ENCODE measurements at places on chromosomes 16 and 17. TPM values are rescaled to one million over a fixed set of nuclear protein-coding genes. Genes with fewer than 3 reads are reported as not detected.
A peak's percentile ranks its signal among the peaks of the same experiment; 100 is the strongest.

Gene DNAH17
- not detected for total RNA-seq

Gene TBC1D3K
- total RNA-seq: not detected

Gene PPM1E
- total RNA-seq: 5.7 TPM

Gene PLLP
- 0.42 TPM for total RNA-seq

GRCh38 chr17:47862621-47863440 is 11.9 kb upstream of the SP6 start:
- no peaks in the 10 kb centered on the region for H3K36me3 ChIP-seq
- H3K27ac ChIP-seq: no peak overlapping the region
- H3K4me1 ChIP-seq: peaks cover 35% of the 10 kb centered on the region

DNA sequence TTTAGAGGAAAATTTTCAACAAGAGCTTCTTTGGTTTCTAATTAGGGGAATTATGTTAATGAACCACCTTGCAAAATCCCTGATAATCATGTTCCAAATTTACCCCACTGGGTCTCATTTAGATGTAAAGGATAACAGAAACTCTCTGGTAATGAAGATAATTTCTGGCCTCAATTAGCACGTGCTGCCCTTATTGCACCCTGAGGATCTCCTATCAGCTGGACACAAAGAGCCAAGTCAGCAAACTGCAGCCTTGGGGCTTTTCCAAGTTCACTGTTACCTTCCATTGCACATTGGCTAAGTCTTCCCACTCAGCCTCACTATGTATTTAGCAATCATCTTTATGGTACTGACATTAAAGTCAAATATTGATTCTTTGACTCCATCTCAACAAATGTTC is 78.1 kb downstream of the GP2 start:
- H3K4me3 ChIP-seq: no peak overlapping the region
- H3K4me1 ChIP-seq: no peaks in the 10 kb centered on the region
- no peaks in the 10 kb centered on the region for H3K27me3 ChIP-seq
- no peak overlapping the region for H3K27ac ChIP-seq
- no peak for DNase-seq

DNA sequence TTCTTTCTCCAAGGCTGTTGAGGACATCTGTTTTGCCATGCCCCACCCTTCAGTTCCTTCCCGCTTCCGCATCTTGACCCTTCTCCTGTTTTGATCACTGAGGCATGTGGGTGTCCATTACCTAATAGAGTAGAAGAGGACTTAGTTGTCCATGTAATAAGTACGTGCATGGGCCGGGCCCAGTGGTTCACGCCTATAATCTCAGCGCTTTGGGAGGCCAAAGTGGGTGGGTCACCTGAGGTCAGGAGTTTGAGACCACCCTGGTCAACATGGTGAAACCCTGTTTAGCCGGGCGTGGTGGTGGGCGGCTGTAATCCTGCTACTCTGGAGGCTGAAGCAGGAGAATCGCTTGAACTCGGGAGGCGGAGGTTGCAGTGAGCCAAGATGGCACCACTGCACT is 637.8 kb upstream of the EEF2KMT start:
- H3K36me3 ChIP-seq: no peaks in the 10 kb centered on the region
- no peak overlapping the region for H3K27ac ChIP-seq
- no peak overlapping the region for H3K4me3 ChIP-seq
- no peaks in the 10 kb centered on the region for H3K27me3 ChIP-seq
- no peaks in the 10 kb centered on the region for H3K4me1 ChIP-seq

DNA sequence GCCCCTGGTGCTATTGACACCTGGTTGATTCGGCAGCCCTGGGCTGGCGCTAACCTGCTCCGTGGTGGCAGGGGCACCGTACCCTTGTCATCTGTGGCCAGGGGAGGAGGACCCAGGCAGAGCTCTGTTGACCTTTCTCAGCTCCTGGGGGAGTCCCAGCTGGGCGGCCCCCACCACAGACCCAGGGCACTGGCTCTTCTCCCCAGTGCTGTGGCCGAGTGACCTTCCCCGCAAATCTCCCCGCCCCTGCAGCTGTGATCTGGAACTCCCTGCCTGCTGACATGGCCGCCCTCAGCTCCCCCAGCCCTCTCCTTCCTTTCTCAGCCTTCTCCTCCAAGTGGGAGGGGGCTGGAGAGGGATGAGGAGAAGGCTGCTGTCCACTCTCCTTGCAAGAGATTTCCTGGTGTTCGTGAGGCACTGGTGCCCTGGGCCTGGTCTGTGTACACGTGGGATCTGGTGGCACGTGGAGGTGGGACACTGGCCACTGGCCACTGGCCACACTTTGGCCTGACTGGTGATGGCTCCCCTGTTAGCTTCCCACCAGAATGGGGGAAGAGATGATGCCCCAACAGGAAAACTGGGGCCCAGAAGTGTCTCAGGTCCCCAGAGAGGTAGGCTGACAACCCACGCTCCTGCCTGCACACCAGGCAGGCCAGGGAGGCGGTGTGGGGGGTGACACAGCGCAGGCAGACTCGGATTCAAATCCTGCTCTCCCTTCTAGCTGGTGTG is 8.2 kb downstream of the FMNL1 start:
- H3K4me3 ChIP-seq: no peak overlapping the region
- H3K36me3 ChIP-seq: no peaks in the 10 kb centered on the region
- peak overlapping the region; percentile 90 for H3K27ac ChIP-seq
- peaks cover 54% of the 10 kb centered on the region for H3K4me1 ChIP-seq

DNA sequence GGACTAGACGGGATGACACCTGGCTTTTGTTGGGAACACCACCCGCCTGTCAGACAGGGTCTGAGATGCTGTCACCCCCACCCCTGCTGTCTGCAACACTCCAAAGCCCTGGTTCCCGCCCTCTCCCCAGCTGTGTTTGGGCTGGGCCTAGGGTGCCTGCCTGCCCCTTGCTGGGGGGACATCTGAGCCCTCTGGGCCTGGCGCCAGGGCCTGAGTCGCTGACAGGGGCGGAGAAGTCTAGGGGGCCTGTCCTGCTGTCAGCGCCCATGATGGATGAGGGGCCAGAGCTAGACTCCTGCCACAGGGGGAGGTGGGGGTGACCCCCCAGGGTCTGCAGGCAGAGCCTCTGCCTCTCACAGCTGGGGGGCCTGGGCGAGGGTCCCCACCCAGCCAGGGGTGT is 7.6 kb upstream of the PKMYT1 start:
- no peaks in the 10 kb centered on the region for H3K36me3 ChIP-seq
- no peak overlapping the region for H3K27ac ChIP-seq
- H3K4me3 ChIP-seq: no peak overlapping the region
- H3K4me1 ChIP-seq: peaks cover 7% of the 10 kb centered on the region

- no peak overlapping the region for H3K27ac ChIP-seq
- H3K4me3 ChIP-seq: no peak overlapping the region
- DNase-seq: no peak
- no peaks in the 10 kb centered on the region for H3K36me3 ChIP-seq
- no peaks in the 10 kb centered on the region for H3K4me1 ChIP-seq
Observed at GRCh38 chr16:54993106-54993895, 62.6 kb downstream of the IRX5 start.

DNA sequence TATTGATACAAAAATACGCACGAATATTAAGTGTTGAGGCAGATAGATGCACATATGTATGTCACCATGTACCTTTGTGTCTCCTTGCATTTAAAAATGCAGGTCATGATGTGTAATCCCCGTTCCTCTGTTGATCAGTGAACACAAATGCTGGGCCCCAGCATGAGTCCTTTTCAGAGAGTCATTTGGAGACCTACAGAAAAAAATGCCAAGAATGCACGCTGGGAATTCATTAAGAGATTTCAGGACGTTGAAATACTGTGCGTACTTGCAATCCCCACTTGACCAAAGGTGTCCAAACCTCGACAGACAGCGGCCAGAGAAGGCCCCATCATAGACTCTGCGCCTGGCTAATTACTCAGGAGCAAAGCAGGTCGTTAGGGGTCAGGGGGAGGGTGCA is 496.0 kb downstream of the MAF start:
- H3K4me1 ChIP-seq: no peaks in the 10 kb centered on the region
- H3K4me3 ChIP-seq: no peak overlapping the region
- H3K27ac ChIP-seq: no peak overlapping the region
- H3K36me3 ChIP-seq: no peaks in the 10 kb centered on the region
- peaks cover 8% of the 10 kb centered on the region for H3K27me3 ChIP-seq
- no peak for DNase-seq

DNA sequence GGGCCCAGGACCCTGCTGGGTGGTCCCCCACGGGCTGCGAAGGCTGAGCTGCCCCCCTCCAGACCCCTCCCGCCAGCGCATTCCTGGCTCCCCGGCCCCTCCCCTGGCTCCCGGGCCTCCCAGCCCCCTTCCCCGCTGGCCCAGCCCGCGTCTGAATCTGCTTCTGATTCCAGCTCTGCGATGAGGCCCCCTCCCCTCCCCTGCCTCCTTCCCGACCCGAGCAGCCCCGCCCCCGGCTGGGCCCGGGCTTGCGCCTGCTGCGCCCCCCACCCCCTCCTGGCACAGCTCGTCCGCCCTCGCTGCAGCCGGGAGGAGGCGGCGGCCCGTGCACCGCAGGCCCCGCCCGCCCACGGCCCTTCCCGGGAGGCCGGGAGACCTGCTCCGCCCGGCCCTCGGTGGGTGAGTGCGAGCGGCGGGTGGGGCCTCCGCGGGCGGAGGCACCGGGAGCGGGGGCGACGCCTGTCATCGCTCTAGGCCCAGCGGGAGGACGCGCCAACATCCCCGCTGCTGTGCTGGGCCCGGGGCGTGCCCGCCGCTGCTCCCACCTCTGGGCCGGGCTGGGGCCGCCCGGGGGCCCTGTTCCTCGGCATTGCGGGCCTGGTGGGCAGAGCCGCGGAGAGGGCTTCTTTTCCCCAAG is at the start of gene NTN3:
Gene NTN3, plus strand, starts transcription at position 282 of the 637 bp plus-strand sequence. CDS start 405 bp downstream, outside the sequence.
- no peaks in the 10 kb centered on the region for H3K36me3 ChIP-seq
- H3K4me1 ChIP-seq: peaks cover 10% of the 10 kb centered on the region

DNA sequence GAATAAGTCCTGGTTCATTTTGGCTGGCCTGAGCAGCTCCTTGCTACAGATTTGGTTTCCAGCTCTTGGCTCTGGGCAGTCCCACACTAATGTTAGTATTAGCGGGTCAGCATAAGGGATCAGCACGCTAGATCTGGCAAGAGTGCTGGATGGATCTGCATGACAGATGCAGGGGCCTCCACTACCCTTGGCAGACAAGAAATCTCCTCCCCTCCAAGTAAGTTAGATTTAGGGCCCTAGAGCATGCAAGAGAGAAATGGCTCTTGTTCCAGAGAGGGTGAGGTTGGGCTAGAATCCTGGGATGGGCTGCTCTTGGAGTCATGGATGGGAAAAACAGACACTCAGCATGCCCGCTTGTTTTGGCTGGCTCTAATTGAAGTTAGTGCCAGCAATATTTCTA is 414.3 kb downstream of the RBFOX1 start:
- no peak overlapping the region for H3K27ac ChIP-seq
- no peaks in the 10 kb centered on the region for H3K4me1 ChIP-seq
- no peak for DNase-seq
- H3K36me3 ChIP-seq: no peaks in the 10 kb centered on the region
- H3K4me3 ChIP-seq: no peak overlapping the region
- H3K27me3 ChIP-seq: peaks cover 3% of the 10 kb centered on the region

GRCh38 chr16:65916995-65917394 is 449.5 kb upstream of the CDH5 start:
- no peak overlapping the region for H3K27ac ChIP-seq
- no peak overlapping the region for H3K4me3 ChIP-seq
- H3K27me3 ChIP-seq: no peaks in the 10 kb centered on the region
- no peaks in the 10 kb centered on the region for H3K36me3 ChIP-seq
- no peaks in the 10 kb centered on the region for H3K4me1 ChIP-seq

DNA sequence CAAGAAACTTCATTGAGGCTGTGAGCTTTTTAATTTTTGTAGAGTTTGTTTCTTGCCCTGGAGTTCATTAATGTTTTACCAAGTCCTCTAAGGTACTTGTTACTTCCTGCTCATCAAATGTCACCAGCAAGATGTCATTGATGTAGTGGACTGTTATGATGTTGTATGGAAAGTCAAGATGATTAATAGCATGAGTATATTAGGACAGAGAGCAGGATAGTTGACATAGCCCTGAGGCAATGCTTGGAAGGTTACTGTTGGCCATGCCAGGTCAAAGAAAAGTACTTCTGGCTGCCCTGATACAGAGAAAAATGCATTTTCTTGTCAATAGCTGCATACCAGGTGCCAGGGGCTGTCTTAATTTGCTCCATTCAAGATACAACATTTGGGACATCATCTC is 6.7 kb downstream of the KRTAP1-5 start:
- H3K27ac ChIP-seq: no peak overlapping the region
- no peak for DNase-seq
- no peaks in the 10 kb centered on the region for H3K4me1 ChIP-seq
- no peaks in the 10 kb centered on the region for H3K27me3 ChIP-seq
- no peak overlapping the region for H3K4me3 ChIP-seq

All from K562 (cell line).